ENCODE measurements at places on chromosomes 3 and 15.

DNA sequence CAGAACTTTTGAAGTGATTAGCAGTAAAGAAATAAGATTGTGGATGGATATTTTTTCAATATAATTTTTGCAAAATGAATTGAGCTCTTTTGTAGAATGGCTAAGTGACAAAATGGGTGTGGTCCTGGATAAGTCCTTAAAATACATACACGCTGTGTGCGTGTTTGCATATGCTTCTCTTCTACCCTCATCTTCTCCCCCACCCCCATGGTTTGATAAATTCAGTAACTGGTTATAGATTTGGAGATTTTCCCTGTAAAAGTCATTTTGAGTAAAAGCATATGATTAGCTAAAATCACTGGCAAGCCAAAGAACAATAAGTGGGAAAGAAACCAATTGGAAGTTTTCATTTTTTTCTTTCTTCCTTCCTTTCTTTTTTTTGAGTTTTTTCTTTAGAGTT lies 453.9 kb upstream of the MDFIC2 start:
- no peak for DNase-seq

DNA sequence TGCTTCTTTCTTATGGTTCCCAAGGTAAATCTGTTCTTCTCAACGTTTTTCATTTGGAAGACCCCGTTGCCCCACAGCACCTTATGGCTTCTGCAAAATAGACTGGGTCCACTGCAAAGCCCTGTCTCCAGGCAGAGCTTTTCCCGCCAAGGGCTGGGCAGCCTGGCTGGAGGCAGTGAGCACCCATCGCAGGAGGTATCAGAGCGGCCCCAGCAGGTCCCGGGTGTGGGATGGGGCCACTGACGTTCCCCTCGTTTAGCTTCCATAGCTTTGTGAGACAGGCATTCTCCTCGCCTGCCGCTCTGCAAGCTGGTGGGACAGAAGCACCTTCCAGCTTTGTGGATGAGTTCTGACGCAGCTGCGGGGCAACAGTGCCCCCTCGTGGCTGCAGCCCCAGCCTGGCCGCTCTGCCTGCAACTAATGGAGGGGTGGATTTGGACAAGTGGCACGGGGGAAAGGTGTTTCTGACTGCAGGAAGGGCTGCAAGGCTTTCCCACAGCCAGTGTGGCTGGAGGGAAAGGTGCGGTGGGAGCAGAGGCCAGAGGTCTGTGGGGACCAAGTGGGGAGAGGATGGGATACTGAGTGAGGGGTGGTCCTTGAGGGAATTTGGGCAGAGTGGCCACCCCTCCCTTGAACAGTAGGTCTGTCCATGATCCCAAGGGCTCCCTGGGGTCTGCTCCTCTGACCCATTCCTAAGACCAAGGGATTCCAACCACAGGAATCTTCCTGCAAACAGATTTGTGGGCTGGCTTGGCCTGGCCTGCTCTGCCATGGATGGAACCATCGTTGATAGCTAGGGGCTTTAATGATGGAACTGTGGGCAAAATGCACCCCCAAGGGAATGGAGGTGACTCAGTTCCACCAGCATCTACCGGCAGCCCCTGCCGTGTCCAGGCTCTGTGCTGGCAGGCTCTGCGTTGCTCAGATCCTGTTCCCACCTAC lies 99.4 kb downstream of the FBLN2 start:
- DNase-seq = no peak

DNA sequence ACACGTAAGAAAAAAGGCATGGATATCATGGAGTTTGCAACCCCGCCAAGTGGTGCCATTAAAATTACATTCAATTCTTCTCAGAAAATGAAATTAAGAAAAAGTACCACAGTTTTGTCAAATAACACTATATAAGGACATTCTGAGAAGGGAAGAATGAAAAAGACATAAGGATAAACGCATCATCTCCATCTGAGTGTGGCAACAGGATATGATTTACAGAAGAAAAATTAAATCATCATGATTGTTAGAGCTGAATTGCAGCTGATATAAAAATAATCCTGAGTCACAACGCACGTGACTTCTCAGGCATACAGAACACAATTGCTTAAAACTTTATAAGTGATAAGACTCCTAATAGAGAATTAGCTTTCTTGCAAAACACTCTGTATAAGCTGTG lies 133.8 kb downstream of the GREM1 start:
- DNase-seq = no peak

- no peak for DNase-seq
These were observed 83.8 kb downstream of the SMAD3 start for GRCh38 chr15:67149068-67149772.

- DNase-seq = no peak
These were observed 48.4 kb upstream of the TRAK1 start for GRCh38 chr3:42042747-42043098.

DNA sequence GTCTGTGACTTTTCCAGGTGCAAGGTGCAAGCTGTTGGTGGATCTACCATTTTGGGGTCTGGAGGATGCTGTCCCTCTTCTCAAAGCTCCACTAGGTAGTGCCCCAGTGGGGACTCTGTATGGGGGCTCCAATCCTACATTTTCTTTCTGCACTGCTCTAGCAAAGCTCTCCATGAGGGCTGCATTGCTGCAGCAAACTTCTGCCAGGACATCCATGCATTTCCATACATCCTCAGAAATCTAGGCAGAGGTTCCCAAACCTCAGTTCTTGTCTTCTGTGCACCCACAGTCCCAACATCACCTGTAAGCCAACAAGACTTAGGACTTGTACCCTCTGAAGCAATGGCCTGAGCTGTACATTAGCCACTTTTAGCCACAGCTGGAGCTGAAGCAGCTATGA lies 694.5 kb upstream of the BCHE start:
- no peak for DNase-seq

DNA sequence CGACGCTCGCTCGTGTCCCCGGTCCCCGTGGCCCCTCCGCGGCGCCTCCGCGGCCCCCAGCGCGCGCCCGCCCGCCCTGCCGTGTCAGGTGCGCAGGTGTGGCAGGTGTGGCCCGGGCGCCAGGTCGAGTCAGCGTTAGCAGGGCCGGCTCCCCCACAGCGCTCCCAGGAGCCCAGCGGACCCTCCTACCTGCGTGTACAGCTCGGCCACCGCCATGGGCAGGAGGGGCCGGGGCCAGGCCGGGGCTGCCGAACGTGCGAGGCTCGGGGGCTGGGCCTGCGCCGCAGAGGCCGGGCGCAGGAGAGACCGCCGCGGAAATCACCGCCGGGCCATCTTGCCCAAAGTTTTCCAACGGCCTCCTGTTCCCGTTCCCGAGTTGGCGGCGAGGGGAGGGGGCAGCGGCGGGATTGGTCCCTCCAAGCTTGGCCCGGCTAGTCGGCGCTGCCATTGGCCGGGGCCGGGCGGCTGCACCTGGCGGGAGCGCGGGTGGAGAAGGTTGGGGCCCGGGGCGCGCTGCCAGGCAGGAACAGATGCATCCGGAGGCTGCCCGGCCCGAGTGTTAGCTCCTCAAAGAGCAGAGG lies at the start of gene MYO5C:
Gene MYO5C (minus strand): TSS at position 384 of the 581 bp plus-strand sequence. CDS start 168 bp downstream, at position 216.
- no peak for DNase-seq

- DNase-seq = no peak
These were observed 194.5 kb upstream of the TLE3 start for GRCh38 chr15:70292076-70292760.

GRCh38 chr3:127050733-127051132 lies 67.8 kb downstream of the PLXNA1 start:
- no peak for DNase-seq

- no peak for DNase-seq
These were observed 33.1 kb downstream of the DZIP1L start for GRCh38 chr3:138082085-138082991.

- DNase-seq = no peak
These were observed 17.4 kb upstream of the ITGA11 start for GRCh38 chr15:68449389-68449788.

DNA sequence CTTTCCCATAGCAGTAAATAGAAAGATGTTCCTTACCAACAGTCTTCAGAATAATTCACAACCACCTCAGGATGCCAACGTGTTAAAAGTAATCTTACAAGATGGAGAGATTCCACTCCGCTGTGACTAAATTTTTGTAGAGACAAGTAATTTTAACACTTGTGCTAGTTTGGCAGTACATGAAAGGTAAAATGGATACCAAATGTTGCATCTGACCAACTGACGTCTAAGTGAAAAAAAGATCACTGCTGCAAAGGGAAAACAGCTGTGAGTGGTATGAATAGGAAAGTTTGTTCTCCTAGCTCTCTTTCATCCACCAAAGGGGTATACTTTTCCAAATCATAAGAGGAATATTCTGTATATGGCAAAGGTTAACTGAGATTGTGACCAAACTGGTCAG lies 2.6 kb downstream of the SPG21 start:
- no peak for DNase-seq

- peak; percentile 84 for DNase-seq
These were observed 27.4 kb upstream of the SNTN start for GRCh38 chr3:63624941-63625560.

DNA sequence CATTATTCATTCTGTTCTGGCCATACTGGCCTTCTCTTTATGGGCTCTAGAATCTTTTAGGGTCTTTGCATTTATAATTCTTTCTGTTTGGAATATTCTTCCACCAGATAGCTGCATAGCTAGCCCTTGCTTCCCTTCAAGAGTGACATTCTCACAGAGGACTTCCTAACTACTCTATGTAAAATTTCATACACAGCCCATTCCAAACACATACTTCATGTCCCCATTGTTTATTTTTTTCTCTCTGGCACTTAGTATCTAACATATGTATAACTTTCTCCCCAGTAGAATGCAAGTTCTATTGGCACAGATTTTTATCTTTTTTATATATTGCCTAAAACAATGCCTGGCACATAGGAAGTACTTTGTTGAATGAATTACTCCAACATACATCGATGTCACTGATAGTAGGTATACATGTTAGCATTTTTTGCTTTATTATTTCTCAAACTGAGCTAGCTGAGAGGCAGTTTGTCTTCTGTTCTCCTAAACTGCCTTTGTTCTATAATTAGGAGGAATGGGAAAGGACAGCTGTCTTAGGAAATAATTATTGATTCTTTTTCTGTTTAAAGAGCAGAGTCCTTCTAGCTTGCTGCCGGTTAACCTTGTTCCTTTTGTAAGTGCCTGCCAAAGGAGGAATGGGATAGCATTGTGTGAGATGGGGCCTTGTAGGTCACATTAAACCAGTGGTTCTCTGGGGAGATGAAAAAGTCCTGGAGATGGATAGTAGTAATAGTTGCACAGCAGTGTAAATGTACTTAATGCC lies 7.9 kb downstream of the FAM162A start:
- DNase-seq = no peak

DNA sequence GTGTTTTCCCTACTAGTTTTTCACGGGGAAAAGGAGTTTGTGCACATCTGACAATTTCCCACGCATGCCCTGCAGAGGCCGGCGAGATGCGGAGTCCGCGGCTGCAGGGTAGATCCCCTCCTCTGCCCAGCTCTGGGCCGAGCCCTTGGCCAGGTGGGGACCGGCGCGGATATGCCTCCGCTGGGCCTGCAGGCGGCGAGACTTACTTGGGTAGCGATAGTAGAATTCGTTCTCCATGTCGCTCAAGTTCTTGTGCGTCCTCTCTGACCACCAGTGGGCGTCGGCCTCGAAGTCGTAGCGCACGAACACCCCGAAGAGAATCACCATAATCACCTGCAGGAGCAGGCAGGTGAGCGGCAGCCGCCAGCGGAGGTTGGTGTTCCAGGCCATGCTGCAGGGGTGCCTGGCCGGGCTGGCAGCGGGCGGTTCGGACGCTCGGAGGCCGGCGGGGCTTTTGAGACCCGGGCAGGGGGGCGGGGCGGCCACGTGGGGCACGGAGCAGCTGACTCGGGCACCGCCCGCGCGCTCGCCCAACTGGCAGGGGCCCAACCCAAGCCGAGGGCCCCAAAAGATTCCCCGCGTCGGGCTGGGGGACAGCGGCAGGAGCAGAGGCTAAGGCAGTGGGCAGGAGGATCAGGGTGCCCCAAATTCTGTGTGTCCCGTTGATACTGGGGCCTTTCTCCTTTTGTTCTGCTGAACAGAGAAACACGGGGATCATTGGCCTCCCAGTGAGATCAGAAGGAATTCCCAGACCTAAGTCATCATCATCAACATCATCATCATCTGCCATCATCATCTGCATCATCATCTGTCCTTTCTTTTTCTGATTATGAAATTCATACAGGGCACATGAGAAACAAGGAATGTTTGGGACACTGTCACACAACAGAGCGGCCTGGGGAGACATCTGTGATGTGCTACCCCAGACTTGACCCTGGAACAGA lies at the start of gene RHCG:
Gene RHCG (minus strand): TSS at position 429 of the 944 bp plus-strand sequence. CDS start 39 bp downstream, at position 390.
- DNase-seq = no peak

GRCh38 chr3:20924646-20925385 lies 738.8 kb upstream of the SGO1 start:
- no peak for DNase-seq

DNA sequence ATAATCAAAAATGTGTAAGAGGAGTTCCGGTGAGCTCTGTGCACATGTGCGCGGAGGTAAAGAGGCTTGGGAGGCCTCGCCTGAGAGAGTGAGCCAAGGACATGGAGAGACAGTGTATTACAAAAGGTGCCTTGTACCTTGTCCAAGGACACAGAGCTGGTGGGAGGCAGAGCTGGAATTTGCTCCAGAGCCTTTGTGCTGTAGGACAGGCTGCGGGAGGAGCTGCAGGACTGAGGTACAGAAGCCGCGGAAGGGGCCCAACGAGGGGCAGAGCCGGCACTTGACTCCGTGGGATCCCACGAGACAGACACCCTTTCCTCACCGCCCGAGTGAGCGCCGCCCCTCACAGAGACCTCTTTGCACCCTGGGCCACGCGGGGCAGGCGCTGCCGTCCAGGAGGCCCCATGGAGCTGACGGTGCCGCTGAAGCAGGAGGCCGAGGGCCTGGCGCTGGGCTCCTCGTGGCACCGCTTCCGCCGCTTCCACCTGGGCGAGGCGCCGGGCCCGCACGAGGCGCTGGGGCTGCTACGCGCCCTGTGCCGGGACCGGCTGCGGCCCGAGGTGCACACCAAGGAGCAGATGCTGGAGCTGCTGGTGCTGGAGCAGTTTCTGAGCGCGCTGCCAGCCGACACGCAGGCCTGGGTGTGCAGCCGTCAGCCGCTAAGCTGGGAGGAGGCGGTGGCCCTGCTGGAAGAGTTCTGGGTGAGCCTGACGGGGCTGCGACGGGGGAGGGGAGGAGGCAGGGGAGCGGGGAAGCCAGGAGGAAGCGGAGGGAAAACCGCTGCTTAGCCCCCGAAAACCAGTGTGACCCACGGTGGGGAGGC lies 68.7 kb downstream of the SLTM start:
- DNase-seq = no peak

- no peak for DNase-seq
These were observed 106.6 kb upstream of the SEMA6D start for GRCh38 chr15:47610736-47611135.

- no peak for DNase-seq
These were observed 135.9 kb downstream of the P2RY1 start for GRCh38 chr3:152970851-152971250.

- no peak for DNase-seq
These were observed 15.3 kb upstream of the PHC3 start for GRCh38 chr3:170196833-170197232.

DNA sequence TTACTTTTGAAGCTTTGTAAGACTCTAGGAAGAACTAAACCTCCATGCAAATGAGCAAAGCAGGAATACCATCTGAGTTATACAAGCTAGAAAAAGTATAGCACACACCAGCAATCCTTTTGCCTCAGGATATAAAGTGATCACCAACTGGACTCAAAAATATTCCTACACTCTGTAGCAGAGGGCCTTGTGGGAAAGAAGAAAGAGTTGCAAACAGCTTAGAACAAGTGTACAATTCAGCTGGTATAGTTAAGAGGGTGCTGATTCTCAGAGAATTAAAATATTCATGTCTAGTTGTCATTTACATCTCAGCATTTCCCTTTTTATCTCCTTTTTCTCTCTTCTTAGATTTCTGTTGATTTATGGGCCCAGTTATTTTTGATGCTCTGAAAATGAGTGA lies 248.4 kb downstream of the GAP43 start:
- no peak for DNase-seq

- DNase-seq = no peak
These were observed 24.2 kb downstream of the PSMD6 start for GRCh38 chr3:63998852-63999754.
